ENCODE measurements at places on chromosomes 7 and 10.

- no peak for DNase-seq
Measured at GRCh38 chr7:32023376-32023775, 46.8 kb downstream of the PDE1C start.

DNA sequence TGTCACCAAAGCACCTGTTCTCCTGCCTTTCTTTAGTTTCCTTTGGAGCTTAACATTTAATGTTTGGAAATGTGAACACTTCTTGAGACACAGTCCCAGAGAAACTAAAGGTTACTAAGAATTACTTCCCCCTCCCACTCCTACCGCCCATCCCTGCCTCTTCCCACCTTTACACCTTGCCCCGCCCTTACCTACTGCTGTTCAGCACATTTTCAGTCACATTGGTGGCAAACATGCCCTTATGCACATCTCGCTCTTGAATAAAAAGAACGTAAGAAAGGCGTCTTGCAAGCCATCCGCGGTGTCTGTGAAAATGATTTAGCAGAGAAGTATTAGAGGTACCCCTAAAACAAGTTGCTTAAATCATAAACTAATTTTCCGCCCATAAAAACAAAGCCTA is 8.2 kb downstream of the GPAM start:
- DNase-seq: no peak

DNA sequence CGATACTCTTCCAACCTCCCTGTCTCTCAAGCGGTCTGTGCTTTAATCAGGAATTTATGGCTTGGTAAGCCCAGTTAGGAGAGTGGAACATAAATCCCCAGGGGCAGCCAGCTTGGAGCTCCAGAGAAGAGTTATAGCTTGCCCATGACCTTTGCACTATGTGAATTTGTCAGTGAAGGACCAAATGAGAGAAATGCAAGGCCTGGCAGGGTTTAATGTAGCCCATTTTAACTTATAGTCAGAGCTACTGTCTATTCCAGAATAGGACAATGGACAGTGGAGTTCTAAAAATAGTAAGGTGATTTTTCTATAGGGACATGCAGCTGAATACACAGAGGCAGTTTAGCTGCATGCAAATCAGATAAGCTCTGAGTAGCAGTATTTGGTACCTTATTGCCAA is 142.6 kb upstream of the CAV2 start:
- DNase-seq: no peak

DNA sequence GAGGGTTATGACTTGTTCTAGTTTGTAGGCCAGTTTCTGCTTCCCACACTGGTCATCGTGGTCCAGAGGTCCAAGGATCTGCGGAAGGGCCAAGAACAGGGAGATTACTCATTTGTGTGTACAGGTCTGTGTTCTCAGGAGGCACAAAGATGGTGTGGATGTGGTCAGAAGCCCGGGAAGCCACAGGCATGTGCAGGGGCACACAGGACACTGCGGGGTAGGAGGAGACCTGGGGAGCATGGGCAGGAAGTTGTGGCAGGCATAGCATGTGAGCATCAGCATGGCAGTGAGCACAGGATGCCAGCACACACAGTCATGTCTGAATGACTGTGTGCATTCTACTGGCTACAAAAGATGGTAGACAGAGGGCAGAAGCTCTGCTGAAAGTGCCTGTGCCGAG is 445.8 kb downstream of the PLXNA4 start:
- DNase-seq: peak; percentile 1

DNA sequence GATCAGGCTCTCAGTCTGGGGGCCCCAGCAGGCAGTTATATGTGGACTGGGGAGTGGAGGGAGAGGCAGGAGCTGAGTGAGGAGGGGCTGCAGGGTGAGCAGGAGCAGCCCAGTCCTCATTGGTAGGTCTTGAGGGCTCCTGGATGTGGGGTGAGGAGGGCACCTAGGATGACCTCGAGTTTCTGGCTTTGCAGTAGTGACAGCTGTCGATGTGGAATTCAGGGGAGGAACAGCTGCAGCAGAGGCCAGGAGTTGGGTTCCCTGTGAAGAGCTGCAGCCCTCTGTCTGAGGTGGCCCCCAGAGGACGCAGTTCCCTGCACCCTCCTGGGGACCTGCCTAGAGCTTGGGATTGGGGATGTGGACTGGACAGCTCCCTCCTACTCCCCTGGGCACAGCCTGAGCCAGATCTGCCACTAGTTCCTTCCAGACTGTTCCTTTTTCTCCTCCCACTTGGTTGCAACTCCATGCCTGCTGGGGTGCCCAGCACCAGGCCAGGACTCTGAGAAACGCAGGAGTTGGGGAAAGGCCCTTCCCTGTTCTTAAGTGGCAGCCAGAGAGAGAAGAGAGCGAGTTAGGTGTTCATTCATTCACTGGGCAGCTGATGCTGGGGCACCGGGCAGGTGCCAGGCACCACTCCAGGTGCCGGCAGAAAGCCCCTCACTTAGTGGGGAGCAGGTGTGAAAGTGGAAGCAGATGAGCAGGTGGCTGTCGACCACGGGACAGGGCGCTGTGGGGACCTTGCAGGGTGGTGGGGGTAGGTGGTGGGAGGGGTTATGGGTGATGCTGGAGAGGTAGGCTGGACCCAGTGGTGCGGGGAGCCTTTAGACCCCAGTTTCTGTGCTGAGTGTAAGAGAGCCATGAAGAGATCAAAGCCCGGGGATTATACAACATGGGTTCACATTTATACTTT is 57.9 kb downstream of the PRF1 start:
- DNase-seq: no peak

DNA sequence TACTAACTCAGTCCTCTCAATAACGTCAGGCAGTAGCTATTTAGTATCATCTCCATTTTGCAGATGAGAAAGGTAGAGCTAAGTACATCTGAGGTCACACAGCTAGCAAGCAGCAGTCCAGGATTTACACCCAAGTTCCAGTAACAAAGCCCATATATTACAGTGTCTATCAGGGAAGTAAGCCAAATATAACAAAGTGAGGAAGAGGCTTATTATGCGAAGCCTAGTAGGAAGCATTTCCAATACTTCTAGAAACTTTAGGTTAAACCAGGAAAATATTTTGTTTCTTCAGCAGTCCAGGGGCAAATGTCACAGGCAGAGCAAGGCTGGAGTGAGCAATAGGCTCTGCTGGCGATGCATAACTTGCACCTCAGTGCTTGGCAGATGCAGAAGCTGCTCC is 53.9 kb downstream of the NOC3L start:
- DNase-seq: no peak

DNA sequence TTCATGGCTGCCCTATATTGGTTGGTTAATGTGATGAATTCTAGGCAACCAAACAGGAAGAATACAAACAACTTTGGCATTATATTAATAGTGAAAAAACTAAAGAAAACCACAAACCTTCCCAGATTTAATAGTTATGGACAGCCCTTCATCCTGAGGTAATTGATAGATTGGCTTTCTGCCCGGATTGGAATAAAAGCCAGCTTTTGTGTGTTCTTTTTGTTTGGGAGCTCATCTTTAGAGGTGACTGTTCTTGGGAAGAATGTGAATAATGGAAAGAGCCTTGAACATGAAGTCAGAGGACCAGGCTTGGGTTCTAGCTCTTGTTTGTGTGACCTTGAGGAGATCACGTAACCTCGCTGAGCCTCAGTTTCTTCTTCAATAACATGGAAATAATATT is 92.3 kb downstream of the VTI1A start:
- no peak for DNase-seq

DNA sequence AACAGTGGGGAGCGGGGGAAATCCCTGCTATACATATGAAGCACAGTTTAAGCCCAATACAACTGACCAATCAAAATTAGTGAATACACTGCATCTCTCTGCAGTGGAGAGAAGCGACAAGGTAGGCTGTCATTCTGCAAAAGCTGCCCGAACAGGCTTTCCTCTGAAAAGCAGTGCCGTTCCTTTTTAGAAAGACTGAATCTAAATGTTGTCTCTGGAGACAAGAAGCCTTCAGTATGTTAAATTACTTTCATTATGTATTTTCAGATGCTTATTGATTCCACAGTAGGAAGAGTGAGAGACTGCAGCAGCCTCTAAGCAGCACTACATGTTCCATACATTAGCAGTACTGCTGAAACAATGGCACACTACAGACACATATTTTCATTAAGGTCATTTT is at the start of gene GPR22:
GPR22 (plus strand) TSS at position 129 of the 400 bp plus-strand sequence. CDS start 4,004 bp downstream, outside the sequence.
- no peak for DNase-seq

- no peak for DNase-seq
Measured at GRCh38 chr7:72444026-72444776, 32.1 kb upstream of the CALN1 start.

GRCh38 chr7:885893-886625 is 9.7 kb downstream of the GET4 start:
- DNase-seq: no peak

- DNase-seq: no peak
Measured at GRCh38 chr7:110322796-110323195, 768.1 kb upstream of the LRRN3 start.

GRCh38 chr10:30752481-30752881 is 122.9 kb upstream of the LYZL2 start:
- DNase-seq: no peak

DNA sequence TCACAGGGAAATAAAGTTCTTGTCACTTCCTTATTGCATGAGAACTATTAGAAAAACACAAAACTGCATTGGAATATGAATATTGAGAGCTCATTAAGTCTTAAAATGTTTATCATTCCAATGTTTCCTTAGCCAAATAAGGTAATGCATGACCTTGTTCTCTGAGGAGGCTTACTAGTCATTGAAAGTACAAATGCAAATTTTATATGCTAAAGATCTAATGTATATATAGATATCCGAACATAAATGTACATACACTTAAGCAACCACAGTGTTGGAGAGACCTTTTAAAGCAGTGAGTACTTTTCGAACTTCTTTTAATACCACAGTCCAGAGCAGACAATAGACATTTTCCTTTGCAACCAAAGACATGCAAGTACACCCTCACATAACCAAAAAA is 96.1 kb downstream of the RELN start:
- DNase-seq: no peak

- DNase-seq: no peak
Measured at GRCh38 chr10:49690698-49691356, 11.4 kb downstream of the C10orf53 start.

- no peak for DNase-seq
Measured at GRCh38 chr10:3704565-3705325, 80.3 kb downstream of the KLF6 start.

DNA sequence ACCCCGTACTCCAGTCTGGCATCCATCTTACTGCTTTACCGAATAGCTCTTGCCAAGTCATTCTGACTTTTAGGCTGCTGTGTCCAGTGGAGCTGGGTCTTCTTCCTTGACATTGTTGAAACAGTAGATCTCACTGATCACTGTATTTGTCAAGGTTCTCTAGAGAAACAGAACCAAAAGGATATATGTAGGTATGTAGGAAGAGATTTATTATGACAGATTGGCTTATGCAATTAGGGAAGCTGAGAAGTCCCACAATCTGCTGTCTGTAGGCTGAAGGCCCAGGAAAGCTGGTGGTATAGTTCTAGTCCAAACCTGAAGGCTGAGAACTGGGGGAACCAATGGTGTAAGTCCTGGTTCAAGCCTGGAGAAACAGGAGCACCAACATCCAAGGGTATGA is 12.1 kb upstream of the PRRT4 start:
- no peak for DNase-seq

DNA sequence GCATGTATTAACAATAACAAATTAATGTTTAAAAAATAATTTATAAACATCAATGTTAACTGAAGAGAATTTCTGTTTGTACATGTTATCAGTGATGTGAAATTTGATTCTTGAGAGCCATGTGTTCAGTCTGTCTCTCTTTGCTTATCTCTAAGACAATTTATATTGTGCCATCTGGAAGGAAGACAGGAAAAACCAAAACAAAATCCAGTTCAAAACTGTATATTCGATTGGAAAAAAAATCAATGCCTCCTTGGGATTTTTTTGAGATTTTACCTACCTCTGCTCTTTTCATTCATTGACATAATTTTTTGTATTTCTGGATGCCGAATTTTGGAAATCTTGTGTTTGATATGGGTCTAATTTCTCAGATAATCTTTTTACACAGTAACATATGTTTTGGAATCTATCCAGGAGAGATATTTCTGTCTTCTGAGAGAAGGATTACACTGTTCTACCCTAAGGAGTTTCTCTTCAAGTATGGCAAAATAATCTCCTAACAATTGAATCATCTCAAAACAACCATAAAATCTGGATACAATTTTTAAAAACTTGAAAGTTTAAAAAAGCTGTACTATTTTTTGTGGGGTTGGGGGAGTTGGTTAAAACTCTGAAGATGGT is 311.9 kb upstream of the GNAI1 start:
- no peak for DNase-seq

- no peak for DNase-seq
Measured at GRCh38 chr10:122464586-122464985, 3.2 kb downstream of the HTRA1 start.

DNA sequence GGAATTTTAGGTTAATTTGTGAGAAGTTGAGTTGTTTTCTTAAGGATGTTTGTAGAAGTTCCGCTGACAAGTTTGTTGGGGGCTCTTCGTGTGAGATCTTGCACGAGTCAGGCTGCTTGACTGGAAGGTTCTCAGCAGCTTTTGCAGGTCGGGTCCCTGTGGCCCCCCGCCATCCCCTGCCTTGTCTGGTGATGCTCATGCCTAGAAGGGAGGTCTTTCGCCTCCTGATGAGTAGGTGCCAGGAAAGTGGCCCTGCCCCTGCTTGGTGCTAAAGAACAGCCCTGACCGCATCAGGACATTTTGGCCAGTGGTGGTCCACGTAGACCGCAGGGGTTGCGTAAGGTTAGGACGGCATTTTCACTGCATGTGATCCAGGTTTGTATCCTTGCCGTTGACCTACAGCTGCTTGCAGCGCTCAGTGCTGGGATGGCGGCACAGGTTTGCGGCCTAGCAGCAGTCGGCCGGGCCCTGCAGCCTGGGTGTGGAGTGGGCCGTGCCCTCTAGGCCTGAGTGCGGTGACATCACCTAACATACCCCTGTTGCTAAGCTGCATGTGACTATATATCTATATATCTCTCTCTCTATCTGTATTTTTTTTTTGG is 62.4 kb downstream of the DNAJB6 start:
- no peak for DNase-seq

DNA sequence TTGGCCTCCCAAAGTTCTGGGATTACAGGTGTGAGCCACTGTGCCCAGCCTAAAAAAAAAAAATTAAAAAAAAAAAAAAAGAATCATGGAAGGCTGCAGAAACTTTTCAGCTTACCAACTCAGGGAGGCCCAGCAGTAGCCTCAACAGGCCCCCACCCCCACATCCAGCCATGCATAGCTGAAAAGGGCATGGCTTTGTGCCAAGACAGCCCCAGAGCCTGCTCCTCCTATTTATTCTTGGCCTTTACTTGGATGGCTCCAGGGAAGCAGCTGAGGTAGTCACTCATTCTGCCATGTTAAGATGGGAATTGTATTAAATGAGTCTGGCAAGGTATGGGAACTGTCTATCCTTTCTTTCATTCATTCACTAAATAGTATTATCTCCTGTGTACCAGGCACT is 13.7 kb upstream of the CNNM2 start:
- no peak for DNase-seq

Measured in activated T-cell treated with anti-CD3 and anti-CD28 coated beads, Interleukin-2, amount 50 U/mL, for 72 hours (primary cell).